ENCODE measurements at places on chromosomes 3 and 15.

DNA sequence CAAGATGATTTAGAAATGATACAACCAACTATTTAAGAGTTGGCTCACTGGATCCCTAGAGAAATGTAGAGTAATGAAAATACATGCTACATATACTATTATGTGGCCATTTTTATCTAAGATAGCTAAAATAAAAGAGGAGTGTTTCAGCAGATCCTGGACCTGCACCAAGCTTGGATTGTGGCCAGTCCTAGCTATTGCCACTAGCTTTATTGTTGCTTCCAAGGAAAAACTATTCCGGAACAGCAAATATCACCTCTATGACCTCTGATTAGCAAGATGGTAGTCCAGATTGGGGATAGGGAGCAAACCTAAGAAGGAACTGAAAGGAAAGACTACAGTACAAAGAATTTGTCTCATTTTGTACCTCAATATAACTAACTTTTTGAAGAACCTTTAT is 63.7 kb upstream of the NDN start:
- no peak for DNase-seq

- no peak for DNase-seq
Observed at GRCh38 chr15:90701880-90702630, 15.1 kb upstream of the BLM start.

DNA sequence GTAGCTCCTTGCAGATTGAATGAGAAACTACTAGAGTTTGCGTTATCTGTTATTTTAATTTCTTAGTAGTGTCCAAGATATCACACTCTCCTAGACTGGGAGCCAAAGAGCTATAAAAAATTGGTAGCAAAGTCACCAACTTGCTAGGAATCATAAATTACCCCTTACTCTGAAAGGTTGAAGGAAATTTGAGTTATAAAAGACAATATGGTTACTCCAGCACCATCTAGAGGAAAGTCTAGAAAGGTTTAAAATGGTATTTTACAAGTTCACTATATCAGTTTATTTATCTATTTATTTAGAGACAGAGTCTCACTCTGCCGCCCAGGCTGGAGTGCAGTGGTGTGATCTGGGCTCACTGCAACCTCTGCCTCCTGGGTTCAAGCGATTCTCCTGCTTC is 121.6 kb downstream of the RBPMS2 start:
- no peak for DNase-seq

- DNase-seq = no peak
Observed at GRCh38 chr15:81024265-81024872, 23.6 kb downstream of the TLNRD1 start.

DNA sequence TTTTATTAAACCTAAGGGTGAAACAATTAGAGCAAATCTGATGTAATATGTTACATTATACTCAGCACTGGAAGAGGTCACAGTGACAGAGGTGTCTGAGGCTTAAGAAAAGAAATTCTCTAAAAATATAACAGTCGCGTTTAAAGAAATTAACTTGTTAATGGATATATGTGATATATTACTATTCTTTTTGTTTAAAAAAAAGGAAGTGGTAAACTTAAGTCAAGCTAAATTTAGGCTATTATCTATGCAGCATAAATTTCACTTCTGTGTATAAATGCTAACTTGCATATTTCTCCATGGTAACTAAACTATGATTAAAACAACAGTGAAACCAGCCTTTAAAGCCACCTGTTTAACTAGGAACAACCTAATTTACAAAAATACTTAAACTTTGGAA is 191.3 kb downstream of the FOXP1 start:
- DNase-seq = no peak

DNA sequence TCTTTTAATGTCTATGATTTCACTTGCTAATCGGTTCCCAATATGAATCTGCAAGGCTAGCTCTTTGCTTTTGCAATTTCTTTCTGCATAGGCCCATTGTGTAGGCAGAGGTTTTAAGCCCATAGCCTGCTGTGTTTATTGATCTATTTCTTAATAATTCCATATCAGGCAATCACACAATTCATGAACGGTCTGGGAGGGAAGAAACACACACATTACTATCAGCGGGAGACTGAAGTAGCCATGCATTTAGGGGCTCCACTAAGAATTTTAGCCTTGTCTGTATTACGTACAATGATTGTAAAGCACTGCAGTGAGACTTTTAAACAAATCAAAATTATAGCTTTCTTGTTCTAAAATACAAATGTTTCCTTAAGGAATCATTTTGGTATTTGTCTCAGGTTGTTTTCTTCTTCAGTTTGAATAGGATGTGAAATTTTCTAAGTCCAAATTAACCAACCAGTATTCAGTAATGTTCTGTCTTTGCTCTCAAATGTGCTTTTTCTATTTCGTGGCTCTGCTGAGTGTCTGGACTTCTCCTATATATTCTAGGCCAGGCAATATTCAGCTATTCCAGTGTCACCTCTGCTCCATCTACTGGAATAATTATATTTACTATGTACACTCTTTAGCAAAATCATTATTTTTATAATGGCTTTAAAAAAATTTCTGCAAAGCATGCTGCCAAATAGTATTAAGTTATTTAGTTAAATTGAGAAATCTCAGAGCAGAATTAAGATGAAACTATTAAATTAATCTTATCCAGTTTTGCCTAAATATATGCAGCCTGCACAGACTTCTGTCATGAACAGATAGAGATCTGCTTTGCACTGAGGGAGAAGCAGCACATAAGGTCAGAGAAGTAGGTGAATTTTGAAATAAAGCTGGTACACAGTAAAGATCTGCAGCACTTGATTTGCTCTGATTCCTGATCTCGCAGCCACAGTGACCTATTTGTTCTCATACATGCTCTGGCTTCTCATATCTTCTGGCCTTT is 103.0 kb upstream of the NAALADL2 start:
- DNase-seq = no peak

DNA sequence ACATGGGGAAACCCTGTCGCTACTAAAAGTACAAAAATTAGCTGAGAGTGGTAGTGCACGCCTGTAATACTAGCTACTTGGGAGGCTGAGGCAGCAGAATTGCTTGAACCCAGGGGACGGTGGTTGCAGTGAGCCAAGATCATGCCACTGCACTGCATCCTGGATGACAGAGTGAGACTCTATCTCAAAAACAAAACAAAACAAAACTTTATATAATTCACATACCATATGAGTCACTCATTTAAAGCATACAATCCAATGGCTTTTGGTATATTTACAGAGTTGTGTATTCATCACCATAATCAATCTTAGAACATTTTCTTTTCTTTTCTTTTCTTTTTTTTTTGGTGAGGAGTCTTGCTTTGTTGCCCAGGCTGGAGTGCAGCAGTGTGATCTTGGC is 8.7 kb downstream of the PXK start:
- no peak for DNase-seq

DNA sequence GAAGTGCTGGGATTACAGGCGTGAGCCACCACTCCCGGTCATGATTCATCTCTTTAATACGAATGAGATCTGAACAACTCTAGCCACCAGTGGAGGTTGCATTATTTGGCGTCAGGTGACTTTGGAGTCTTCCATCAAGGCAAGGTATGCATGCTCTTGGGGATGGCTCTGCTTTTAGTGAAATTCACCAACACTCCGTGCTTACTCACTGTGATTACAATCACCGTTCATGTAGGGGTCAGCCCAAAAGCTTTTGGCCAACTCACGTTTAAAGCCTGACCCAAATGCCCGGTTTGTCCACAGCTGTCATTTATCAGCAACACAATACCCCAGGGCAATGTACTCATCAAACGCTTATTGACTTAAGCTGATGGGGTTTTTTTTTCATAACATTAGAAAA is 155.4 kb downstream of the PDZRN3 start:
- no peak for DNase-seq

DNA sequence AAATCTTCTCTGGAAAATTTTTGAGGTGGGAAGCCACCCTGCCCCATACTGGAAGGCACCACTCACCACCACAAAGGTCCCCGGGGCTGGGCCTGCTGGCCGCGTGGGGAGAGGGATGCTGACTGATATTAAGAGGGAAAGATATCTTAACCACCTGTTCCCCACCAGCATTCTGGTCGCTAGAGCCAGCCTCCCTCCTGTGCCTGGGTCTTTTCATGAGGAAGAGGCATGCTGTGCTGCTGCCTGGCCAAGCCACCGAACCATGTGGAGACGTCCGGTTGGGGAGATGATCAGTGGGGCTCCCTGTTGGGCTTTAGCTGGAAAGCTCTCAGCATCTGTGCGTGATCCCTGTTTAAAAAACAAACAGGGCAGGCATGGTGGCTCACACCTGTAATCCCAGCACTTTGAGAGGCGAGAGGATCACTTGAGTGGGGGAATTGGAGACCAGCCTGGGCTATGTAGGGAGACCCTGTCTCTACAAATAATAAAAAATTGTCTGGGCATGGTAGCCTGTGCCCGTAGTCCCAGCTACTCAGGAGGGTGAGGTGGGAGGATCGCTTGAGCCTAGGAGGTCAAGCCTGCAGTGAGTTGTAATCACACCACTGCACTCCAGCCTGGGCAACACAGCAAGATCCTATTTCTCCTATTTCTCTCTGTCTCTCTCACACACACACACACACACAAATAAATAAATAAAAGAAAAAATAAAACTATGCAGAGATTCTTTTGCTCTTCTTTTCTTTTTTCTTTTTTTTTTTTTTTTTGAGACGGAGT is 1.0 kb downstream of the KLHL18 start:
- peak; percentile 64 for DNase-seq

DNA sequence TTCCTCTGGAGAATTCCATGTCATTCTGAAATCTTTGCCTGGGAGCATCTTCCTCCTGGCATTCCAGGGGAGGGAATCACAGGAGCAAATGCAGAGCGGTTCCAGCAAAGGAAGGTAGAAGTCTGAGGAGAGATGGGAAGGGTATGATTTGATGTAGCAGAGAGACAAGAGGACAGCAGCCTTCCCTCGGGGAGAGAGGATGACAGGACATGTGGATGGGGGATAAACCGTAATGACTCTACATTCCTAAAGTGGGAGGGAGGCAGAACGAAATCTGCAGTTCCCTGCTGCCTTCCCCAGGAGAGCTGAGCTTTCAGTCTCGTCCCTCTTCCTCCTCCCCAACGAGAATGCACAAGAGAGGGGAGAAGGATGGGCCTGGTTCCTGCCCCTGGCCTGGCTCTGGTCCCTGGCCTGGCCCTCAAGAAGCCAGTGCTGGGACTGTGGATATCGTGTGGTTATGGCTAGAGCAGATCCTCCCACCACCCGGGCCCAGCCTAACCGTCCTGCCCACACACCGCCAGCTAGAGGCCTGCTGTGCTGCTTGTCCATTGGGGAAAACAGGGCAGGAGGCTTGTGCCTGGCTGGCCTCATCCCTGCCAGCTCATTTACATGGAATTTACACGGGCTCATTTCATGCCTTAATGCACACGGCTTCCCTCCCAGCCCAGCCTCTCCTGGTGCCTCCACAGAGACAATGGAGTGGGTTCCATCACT is 26.6 kb downstream of the SEMA7A start:
- no peak for DNase-seq

- DNase-seq = no peak
Observed at GRCh38 chr3:59981377-59981776, 931.6 kb upstream of the CFAP20DC start.

GRCh38 chr3:157069846-157070677 is 89.9 kb downstream of the CCNL1 start:
- no peak for DNase-seq

DNA sequence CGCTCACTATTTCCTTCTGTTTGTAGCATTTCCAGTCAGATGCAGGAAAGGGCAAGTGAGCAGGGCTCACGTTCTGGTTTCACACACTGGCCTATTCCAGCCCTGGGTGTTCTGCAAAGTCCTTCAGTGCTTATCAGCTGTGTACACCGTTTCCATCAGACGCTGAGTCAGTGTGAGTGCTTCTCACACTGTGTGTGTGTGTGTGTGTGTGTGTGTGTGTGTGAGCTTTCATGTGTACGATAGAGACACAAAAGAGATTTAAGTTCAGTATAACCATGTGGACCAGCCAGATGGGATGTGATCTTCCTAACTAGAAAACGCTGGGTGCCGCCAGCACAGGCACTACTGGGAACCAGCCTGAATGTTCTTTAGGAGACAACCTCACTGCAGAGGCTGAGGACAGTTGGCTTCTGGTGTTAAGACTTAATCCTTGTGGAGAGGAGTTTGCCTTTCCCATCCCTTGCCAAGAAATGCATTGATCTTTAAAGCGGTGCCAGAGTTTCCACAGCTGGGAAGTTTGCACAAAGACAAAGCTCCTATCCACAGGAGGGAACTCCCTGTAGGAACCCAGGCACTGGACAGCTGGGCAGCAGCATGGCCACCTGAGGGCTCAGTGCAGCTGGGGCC is 3.9 kb upstream of the CHSY1 start:
- no peak for DNase-seq

DNA sequence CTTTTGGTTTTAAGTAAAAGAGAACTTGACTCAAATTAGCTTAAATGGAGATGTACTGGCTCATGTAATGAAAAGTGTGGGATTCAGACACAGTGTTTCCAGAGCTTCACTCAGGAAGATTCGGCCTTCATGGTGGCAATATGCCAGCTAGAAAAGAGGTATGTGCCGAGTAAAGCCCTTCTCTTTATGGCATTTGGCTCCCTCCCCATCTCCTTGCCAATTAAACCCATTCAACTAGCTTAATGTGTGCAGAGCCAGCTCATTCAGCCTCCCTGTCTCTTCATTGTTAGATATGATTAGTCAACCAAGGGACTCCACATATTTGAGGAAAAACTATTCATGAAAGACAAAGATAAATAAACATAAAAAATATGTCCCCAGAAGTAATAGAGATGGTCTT is 15.0 kb upstream of the TRANK1 start:
- DNase-seq = no peak

DNA sequence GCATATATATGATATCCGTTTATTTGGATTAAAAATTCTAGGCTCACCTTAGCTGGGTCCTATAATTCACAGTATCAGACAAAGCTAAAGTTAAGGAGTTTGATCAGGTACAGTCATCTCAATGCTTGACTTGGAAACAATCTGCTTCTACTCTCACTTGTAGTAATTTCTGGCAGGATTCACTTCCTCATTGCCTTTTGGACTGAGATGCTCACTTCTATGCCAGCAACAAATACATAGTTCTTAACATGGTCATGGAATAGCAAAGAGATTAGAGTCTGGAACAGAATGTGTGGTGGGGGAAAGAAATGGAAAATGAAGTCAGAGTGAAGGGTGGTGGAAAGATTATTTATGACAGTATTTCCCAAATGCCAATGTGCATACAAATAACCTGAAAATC is 693.6 kb downstream of the CADM2 start:
- no peak for DNase-seq

DNA sequence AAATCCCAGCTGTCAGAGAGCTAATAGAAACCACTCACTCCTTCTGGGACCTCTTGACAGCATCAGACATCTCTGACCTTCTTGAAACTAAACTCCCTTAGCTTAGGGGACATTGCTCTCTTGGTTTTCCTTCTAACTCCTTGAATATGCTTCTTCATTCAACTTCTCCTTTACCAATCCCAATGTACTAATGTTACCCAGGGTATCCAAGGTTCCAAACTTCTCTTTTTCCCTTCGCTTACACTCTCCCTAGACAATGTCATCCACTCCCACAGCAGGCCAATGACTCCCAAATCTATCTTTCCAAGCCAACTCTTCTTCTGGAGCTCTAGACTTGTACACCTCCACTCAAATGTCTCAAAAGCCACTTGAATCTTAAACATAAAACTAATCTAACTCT is 14.6 kb downstream of the HEXA start:
- DNase-seq = no peak

DNA sequence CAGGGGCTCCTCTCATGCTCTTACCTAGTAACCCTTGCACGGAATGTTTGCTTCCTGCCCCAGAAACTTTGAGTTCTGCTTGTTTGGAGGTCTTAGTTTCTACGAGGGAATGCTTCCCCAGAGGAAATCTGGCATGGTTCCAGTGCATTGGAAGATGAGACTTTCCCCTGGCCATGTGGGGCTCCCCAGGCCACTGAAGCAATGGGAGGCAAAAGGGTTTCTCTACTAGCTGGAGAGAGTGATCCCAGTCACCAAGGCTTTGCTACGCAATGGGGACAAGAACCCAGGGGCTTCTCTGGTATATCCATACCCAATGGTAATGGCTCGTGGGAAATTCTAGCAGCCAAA is 44.2 kb upstream of the RPL32 start:
- no peak for DNase-seq
